ENCODE measurements at places on chromosomes 5 and 9.

DNA sequence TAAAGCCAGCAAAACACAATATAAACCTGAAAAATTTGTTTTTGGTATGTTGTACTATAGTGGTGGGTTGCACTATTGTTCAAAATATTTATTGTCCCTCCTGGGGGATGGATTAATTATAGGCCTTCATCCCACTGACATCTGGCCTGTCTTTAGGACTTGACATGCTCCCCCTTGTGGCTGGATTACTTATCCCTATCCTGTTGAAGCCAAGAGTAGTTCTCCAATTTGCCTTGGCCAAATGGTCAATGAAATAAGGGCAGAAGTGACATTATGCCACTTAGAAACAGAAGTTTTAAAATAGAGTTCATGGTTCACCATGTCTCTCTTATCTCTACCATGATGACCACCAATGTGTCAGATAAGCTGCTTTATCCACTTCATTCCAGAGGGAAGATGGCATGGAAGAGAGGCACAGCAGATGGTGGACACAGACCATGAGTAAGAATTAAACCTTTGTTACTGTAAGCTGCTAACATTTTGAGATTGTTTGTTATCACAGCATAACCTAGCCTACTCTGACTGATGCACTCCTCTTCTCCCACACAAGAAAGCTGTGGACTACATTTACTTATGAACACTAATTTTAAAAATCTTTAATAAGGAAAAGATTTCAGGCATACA is 29.2 kb upstream of the ARHGEF28 start:
- peak; percentile 60 for DNase-seq

GRCh38 chr5:175443514-175444059 is 395 bp downstream of the DRD1 start:
- DNase-seq: peak; percentile 10

DNA sequence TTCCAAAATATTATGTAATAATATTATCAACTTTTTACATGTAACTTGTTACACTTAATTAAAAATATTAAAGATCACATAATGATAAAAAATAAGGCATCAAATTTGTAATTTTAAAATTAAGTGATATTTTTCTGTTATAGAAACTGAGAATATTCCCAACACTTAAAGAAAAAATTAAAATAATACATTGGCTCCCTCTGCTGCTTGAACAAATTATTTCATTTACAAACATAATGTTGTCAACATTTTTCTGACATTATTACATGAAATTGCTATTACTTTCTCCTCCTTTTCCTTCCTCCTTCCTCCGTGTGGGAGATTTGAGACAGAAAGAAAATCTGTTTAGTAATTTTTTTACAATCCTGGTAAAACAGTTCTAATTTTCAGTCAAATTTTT is 42.3 kb downstream of the RNF180 start:
- peak; percentile 41 for DNase-seq

- DNase-seq: no peak
Observed at GRCh38 chr5:68729678-68730077, 364.1 kb upstream of the SLC30A5 start.

GRCh38 chr5:5419291-5420210 is 2.9 kb upstream of the ICE1 start:
- DNase-seq: peak; percentile 92

DNA sequence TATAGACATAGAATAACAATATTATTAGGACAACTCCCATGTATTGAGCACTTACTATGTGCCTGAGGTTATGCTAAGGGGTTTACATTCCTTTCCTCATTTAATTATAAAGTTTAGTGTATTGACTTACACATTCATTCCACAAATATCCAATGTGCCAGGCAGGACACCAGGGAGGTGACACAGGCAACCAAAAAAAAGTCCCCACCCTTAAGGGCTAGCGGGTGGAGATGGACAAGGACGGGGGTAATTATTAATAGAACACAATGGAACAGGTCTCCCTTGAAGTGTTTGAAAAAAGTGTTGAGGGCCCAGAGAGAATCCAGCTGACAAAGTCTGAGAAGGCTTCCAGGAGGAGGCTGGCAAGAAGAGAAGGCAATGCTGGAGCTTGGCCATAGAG is 5.7 kb downstream of the TBC1D2 start:
- no peak for DNase-seq

DNA sequence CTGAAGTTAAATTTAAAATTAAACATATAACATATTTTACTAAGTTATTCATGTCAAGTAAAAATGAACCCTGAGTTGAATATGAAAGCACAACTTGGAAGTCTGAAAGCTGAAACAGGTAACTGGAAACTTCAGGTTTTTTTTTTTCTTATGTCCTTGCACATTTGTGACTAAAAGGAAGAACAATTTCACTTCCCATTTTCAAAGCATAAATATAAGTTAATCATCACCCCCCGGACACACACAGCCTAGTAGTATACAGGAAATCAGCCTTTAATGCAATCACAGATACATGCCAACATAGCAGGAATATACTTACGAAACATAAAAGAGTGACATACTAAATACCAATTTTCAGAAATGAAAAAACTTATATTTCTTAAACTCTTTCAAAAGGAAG is 225.9 kb downstream of the RFX3 start:
- DNase-seq: no peak

GRCh38 chr5:98248949-98249348 is 524.5 kb upstream of the RGMB start:
- peak; percentile 91 for DNase-seq

Data from choroid plexus epithelial cell (primary cell).